ENCODE measurements at places on chromosomes 3 and 15.

DNA sequence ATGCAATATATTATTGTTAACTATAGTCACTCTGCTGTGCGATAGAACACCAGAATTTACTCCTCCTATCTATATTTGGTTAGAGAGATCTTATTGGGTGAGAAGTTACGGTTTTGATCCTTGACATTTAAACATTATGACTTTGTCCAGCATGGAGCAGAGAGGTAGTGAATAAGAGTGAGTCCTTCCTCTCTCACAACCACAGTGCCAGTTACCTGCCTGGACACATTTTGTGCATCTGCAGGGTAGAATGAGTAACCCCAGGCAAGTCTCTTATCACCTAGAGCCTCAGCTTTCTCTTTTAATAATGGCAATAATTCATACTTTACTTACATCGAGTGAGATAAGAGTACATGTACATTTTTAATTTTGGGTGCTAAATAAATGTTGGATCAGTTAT is 24.1 kb downstream of the KAT2B start:
- DNase-seq: no peak

- no peak for DNase-seq
Measured at GRCh38 chr3:196563721-196564225, 4.6 kb downstream of the WDR53 start.

- DNase-seq: no peak
Measured at GRCh38 chr3:33385423-33385822, 54.8 kb downstream of the UBP1 start.

DNA sequence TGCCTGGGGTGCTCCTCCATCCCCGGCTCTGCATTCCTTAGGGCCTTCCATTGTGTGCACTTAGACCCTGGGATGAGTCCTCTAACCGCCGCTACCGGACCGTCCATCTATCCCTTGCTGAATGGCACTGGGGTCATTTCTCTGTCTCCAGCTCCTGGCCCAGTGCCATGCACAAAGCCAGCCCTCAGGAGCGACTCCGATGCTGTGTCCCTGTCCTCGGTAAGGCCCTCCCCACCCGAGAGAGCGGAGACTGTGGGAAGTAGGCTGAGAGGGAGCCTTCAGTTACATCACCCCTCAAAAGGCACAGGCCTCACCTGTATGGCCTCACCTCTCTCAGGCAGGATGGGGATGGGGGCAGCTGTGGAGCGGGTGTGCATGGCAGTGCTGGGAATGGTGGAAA is 33.8 kb downstream of the MUC4 start:
- DNase-seq: no peak

GRCh38 chr3:44125882-44126281 is 115.8 kb upstream of the TOPAZ1 start:
- DNase-seq: no peak

All from left ventricle myocardium superior (tissue), 1 donor.